Right renal pelvis (tissue), 4 donors: ENCODE measurements at places on chromosomes 1 and 21.

DNA sequence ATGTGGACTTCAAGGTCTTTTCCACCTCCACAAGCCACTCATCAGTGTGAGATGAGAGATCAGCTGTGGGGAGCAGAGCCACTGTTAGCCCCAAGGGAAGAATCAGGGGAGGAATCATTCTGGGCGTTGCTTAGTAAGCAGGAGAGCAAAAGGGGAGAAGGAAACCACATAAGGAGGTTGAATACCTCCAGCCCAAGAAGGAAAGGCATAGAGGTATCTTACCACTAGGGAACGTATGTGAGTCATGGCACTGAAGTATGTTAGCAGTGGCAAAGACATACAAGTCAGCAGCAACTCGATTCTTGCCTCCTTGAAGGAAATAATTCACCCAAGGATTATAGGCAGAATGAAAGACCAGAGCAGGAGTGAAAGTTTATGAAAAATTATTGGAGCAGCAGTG is 31.6 kb upstream of the SLC5A9 start:
- no peak for DNase-seq

- DNase-seq, result no peak
Measured at GRCh38 chr1:91022518-91022929, 689 bp upstream of the ZNF644 start.

- DNase-seq, result no peak
Measured at GRCh38 chr1:183884526-183884925, 79.6 kb downstream of the RGL1 start.

DNA sequence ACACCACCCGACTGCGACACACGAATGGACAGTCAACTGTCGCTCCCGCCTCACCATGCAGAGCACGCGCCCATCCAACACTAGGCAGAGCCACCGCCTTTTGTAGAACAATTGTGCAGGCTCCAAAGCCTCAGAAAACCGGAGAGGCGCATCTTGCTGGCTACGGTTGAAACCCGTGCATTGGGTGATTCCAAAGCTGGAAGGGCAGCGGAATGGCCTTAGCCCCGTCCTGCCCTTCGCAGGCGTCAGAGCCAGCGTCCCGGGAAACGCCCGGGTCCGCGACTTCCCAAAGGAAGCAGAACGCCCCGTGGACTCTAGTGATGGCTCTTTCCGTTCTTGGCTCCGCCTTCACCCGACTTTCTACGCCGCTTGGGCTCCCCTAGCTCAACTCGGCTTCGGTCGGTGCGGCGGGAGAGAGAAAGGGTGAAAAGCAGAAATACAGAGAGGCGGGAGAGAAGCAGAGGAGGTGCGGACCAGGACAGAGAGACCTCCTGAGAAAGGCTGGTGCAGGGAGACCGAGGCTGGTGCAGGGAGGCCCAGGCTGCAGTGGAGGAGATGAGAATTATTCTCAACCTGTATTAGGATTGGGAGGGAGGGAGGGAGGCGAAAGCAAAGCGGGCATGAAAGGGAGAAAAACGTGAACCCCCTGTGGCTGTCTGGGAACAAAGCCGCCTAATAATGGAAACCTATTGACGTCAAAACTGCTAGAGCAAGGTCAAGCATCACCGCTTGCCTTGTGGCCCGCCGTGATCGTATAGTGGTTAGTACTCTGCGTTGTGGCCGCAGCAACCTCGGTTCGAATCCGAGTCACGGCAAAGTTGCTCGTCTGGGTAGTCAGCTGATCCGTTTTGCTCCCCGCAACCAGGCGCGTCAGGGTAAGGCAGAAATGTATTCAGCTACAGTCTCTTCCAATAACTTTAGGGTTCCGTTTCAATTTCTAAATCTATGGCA is 99.5 kb downstream of the PRKAB2 start:
- no peak for DNase-seq

DNA sequence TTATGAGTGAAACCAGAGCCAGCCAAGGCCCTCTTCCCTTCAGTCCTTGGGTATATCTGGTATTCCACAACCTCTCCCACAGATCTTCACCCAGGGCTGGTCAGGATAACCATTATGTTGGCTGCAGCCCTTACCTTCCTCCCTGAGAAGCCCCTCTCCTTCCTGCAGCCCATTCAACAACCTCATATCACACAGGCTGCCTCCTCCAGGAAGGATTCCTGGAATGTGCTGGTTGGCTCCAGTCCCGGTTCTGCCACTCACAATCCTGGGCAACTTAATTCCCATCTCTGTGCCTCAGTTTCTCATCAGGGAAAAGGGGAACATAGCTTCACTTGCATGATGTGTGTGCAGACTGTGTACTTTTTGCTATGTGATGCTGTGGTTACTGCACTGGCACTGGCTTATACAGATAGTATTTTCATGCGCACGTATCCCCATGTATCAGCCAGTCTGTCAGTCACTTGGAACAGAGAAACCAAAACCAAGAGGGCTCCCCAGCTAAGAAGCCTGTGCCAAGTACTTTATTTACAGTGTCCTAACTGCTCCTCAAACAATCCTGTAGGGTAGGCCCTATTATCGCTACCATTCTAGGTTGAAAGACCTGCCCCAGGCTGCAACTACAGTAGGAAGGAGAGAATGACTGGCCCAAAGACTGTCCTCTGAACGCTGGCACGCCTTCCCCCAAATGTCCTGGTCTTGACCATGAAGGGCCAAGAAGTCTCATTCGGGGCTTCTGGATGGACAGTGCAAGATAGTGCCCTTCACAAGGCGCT is 39.9 kb upstream of the PPP1R15B start:
- DNase-seq, result no peak

GRCh38 chr21:21182401-21183010 is 184.3 kb downstream of the NCAM2 start:
- no peak for DNase-seq

- DNase-seq, result no peak
Measured at GRCh38 chr1:206655471-206655882, 20.1 kb downstream of the DYRK3 start.

DNA sequence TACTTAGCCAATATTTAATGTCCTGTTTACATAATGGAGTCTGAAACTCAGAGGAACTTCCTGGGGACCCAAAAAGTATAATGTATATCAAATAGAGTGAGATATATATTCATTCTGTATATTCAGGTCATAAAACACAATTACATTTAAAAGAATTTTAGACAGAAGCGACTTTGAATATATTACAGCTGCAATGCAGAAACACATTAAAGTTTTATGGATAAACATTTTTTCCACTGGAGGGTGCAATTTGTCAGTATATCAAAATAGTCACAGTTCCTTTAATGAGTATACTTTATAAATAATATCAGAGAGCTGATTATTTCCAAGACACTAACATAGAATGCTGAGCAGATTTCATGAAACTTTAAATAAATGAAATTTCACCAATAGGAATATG is 43.9 kb upstream of the CRB1 start:
- no peak for DNase-seq

- no peak for DNase-seq
Measured at GRCh38 chr21:38470755-38471154, 27.5 kb downstream of the ERG start.

GRCh38 chr1:191427593-191427992 is 730.7 kb upstream of the RGS18 start:
- no peak for DNase-seq

- DNase-seq, result no peak
Measured at GRCh38 chr1:26949926-26950319, 10.3 kb downstream of the KDF1 start.

- DNase-seq, result no peak
Measured at GRCh38 chr1:61519631-61520030, 205.3 kb downstream of the TM2D1 start.

DNA sequence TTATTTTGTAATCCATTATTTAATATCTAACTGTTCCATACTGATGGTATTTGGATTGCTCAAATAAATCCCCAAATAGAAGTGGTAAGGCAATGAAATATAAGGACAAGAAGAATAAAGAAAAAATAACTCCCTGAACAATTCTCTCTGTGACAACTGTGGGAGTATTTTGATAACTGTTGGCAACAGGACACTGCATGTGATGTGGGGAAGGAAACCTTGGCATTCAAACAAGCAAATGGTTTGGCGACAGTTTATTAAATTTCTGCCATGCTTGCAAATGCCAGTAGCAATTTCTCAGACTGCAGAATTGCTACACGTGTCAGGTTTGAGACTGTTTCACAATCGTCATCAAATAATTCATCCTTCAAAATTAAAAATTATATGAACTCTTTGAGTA is 8.6 kb upstream of the MRPL39 start:
- DNase-seq, result no peak

DNA sequence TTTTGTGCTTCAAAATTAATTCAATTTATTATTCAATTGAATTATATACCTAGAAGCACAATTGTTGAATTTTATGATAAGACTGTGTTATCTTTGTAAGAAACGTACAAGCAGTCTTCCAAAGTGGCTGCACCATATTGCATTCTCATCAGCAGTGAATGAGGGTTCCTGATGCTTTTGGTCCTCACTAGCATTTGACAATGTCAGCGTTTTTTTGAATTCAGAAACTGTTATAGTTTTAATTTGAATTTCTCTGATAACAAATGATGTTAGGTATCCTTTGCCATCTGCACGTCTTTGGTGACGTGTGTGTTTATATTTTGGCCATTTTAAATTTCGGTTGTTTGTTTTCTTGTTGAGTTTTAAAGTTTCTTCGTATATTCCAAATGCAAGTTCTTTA is 553.0 kb upstream of the ZP4 start:
- DNase-seq, result no peak
